ENCODE measurements at places on chromosomes 5 and 9. TPM values are rescaled to one million over a fixed set of nuclear protein-coding genes. Genes with fewer than 3 reads are reported as not detected.

DNA sequence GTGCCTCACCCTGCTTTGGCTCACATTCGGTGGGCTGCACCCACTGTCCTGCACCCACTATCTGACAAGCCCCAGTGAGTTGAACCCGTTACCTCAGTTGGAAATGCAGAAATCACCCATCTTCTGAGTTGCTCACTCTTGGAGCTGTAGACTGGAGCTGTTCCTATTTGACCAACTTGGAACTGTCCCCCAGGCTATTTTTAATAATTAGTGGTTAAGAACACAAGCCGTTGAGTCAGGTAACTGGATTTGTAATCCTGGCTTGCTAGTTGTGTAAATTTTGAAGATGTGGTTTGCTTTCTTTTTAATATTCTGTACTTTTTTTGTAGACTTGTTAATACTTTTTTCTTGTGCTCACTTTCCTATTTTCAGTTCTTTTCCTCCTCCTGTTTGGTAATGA, 81.2 kb downstream of the CNTLN start:
- DNase-seq, result peak; percentile 26

GRCh38 chr9:114392749-114393112, 4.9 kb upstream of the AKNA start:
- DNase-seq, result no peak

- peak; percentile 35 for DNase-seq
Measured at GRCh38 chr9:88011005-88011766, 36.9 kb upstream of the CDK20 start.

DNA sequence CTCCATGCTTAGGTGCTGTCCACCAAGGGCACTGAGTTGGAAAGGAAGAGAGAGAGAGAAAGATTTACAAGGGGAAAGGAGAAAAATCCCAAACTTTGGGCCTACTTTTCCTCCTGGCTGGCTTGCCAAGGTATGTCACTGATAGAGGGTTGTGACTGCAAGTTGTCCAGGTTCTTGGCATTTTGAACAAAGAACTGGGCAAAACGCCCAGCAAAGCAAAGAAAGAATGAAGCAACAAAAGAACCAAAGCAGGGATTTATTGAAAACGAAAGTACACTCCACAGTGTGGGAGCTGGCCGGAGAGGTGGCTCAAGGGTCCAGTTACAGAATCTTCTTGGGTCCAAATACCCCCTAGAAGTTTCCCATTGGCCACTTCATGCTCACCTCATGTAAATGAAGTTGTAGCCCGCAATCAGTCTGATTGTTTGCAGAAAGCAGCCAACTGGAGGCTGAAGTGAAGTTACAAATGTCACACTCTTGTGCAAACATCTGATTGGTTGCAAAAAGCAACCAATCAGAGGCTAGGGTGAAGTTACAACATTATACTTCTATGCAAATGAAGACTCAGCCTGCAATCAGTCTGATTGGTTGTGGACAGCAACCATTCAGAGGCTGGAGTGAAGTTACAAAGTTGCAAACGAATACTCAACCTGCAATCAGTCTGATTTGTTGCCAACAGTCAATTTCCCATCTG, 263.5 kb downstream of the YTHDC2 start:
- peak; percentile 1 for DNase-seq

GRCh38 chr9:69834056-69834455, 13.4 kb downstream of the CFAP95 start:
- no peak for DNase-seq

GRCh38 chr5:75952963-75953362, 130.2 kb upstream of the SV2C start:
- no peak for DNase-seq

Gene FAM78A
- 0.38 TPM for total RNA-seq

Gene CD14
- 6.1 TPM for total RNA-seq

GRCh38 chr5:8826508-8826907, 719.4 kb downstream of the SEMA5A start:
- DNase-seq, result no peak

Gene PCDHB7
- total RNA-seq, result 0.89 TPM

- DNase-seq, result no peak
Measured at GRCh38 chr5:123452401-123452800, 29.2 kb upstream of the CEP120 start.

- DNase-seq, result peak; percentile 13
Measured at GRCh38 chr5:124718380-124718789, 28.1 kb downstream of the ZNF608 start.

DNA sequence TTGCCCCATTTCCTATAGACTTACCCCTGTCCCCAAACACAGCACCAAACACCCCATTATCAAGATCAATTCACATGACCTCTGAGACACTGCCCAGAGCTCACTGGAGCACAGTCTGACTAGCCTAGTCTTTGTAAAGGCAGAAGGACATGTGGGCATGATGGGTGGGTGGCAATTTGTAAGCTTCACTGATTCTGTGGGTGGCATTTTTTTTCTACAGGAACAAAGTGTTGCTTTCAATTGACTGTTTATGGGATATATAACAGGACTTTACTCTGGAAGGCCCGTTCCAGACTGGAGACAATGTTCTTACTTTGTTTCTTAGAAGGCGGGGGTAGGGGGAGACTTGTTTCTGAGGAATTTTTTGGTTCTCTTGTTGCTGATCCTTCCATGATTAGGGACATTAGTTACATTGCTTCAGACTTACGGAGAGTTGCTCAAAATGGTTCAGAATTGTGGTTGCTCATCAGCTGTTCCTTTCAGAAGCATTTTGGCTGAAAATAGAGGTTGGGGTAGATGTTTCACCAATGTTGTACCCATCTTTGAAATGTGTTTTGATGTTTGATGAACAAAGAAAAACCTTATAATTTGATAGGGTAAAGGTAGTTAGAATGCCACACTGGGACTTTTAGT, 20.2 kb downstream of the NNT start:
- no peak for DNase-seq

Gene IGIP
- 13.0 TPM for total RNA-seq

Gene BRINP1
- total RNA-seq, result 9.0 TPM

GRCh38 chr9:136625101-136626065, 37.3 kb upstream of the EGFL7 start:
- DNase-seq, result peak; percentile 51

DNA sequence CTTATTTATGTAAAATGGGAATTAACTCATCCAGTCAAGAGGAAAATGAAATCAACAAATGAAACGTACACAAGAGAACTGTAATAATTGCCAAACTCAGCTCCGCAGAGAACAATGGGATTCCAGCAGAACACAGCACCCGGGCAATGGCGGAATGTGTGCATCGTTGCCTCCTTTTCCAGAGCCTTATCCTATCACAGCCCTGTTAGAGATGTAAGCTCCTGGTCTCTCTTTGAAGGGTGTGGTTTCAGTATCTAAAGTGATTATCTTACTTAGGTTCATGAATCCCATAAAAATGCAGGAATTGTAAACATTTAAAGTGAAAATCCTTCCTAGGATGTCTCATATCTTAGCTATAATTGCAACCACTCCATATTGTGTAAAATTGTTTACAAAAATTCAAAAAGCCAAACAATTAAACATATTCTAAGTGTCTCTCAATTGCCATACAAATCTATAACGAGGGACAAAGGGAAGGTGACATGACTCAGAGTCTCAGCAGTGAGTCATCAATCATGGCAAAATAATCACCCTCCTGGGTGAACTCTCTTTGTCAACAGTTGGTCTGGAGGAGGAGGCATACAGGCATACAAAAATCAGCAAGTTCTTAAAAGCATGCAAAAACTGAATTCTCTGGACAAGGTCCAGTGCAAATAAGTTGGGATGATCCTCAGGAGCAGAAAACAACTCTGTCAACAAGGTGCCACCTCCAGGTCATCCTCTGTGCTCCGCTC, 22.6 kb downstream of the SEMA5A start:
- peak; percentile 47 for DNase-seq

Gene SPAG8
- total RNA-seq, result 0.76 TPM

DNA sequence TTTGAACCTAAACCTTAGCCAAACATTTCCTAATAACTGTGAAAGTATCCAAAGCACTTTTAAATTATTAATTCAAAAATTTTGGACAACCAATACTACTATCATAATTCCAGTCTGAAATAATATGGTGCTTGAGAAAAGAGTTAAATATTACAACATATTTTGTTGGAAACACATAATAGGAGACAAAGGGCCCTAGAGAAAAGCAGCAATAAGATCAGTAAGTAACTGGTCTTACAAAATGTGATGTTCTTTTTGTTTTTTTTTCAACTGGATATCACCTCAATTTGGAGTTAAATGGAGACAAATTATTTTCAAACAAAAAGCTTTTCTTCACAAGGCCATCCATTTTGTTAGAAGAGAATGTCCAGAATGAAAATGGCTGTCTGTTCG, 21.1 kb downstream of the SRFBP1 start:
- DNase-seq, result no peak

DNA sequence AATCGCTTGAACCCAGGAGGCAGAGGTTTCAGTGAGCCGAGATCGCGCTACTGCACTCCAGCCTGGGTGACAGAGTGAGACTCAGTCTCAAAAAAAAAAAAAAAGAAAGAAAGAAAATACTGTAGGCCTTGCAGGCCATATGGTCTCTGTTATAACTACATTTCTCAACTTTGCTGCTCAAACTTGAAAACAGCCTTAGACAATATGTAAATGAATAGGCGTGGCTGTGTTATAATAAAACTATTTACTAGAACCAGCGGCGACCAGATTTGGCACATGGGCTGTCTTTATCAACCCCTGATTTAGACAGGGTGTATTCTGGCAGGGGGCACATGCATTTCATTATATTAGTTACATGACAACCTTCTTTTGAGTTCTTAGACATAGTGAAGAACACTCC, 130.0 kb downstream of the C9orf152 start:
- DNase-seq, result peak; percentile 70

- DNase-seq, result peak; percentile 50
Measured at GRCh38 chr9:69785757-69786156, 25.9 kb upstream of the PTAR1 start.
